Activated CD8-positive, alpha-beta memory T cell treated with anti-CD3 and anti-CD28 coated beads for 4 hours (primary cell): ENCODE measurements at places on chromosomes 1 and 21.

DNA sequence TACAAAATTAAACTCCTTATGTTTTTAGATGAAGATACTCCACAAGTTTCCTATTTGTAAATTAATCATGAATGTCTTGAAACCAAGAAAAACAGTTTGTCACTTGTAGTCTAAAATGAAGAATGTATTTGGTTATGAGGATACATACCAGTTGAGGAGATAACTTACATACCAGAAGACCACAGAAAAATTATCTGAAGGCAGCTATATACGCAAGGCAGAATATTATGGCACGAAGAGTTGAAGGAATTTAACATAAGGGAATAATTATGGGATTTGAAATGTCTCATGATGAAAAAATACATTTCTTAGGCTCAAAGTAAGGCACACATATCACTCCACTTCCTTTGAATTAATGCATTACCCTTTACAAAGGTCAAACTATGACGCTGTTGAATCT is 73.3 kb downstream of the IFI44 start:
- no peak for DNase-seq

DNA sequence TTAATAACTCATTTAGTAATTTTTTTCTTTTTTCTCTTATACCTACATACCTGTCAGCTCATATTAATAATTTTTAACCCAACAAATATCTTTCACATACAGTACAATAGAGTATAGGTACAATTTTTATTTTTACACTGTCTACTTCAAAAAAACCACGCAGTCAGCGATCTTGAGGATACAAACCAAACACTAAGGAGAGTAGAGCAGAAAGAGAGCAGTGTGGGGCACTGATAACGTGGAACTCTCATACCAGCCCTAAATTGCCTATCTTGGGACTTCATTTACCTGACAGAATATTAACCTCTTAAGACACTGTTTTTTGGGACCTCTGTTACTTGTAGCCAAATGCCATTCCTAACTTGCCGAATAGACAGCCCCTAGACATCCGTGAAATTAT is 5.5 kb downstream of the TRMT1L start:
- DNase-seq: no peak

DNA sequence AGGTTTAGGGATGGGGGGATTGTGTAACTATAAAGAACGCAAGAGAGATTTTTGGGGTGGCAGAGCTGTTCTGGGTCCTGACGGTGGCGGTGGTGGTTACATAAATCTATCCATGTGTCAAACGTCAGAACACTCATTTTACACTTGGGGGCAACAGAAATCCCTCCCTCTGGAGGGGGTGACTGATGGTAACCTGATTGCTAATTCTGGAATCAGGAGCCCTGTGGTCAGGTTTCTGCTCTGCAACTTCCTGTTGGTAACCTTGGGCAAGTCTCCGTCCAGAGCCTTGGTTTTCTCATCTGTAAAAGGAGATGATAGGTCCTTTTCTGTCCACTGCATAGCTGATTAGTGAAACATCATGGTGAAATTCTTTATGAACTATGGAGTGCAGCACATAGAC is 40.9 kb downstream of the ALPL start:
- no peak for DNase-seq

DNA sequence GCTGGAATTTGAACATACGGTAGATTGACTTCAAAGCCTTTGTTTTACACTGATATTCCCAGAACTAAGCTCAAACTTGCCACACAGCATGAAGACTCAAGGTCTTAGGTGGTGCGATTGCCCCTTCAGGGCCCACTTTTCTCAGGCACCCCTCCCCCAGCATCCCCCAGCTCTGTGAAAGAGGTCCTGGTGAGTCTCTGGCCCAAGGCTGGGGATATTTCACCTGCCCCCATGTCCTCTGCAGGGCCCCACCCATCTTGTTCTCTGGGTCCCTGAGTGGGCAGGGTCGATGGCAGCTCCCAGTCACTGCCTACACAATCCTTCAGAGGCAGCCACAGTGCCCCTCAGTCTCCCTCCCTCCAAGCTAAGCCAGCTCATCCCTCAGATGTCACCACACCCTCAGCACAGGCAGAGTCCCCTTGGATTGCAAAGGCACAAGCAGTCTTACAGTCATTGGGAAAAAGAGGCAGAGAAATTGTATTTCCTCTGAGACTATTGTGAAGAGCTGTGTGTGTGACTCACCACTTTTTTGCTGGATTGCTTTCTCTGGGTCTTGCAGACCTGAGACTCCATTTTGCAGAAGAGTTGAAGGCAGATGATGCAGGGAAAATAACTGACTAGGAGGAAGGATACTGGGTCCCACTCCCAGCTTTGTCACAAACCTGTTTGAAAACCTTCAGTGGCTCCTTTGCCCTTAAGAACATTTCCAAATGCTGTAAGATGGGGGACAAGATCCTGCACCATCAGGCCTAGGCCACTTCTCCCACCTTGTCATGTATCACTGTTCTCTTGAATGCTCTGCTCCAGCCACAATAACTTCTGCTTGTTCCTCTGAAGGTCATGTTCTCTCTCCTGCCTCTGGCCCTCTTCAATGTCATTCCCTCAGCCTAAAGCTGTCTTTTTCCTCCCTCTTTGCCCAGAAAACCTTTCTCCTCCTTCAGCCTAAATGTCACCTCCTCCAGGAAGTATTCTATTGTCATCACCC is 119.1 kb upstream of the GRIK3 start:
- no peak for DNase-seq

DNA sequence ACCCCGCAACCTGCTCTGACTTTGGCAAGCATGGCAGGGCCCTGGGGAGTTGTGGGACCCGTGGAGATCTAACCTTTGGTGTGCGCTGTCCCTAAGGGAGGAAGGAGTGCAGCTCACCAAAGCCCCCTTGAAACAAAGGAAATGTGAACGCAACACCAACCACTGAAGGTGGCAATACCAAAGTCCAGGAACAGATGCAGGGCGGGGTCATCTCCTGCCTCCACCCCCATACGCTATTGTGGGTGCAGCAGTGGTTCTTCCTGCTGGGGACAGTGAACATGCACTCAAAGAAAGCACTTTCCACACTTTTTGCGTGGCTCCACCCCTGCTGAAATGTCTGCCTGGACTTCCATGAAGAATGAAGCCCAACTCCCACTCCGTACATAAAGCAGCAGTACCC is 93.0 kb downstream of the UBE2U start:
- DNase-seq: no peak
